Amniotic epithelial cell (primary cell): ENCODE measurements at places on chromosomes 4 and X.
A peak's percentile ranks its signal among the peaks of the same experiment; 100 is the strongest.

GRCh38 chrX:310621-311155 is 7.9 kb downstream of the GTPBP6 start:
- no peak for DNase-seq

DNA sequence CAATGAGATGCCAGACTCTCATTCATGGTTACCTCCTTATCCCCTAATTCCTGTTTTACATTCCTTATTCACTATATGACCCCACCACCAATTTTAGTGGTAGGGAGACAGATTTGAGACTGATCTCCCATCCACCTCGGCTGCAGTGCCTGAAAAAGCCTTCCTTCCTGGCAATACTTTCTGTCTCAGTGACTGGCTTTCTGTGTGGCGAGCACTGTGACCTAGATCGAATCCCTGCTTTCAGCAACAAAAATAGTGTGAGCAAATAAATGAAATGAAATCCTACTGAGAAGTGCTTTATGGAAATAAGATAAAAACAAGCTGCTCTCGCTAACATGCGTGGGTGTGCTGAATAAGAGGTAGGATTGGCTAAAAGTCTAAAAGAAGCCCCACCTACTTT is 165.3 kb downstream of the GPM6A start:
- DNase-seq = no peak

DNA sequence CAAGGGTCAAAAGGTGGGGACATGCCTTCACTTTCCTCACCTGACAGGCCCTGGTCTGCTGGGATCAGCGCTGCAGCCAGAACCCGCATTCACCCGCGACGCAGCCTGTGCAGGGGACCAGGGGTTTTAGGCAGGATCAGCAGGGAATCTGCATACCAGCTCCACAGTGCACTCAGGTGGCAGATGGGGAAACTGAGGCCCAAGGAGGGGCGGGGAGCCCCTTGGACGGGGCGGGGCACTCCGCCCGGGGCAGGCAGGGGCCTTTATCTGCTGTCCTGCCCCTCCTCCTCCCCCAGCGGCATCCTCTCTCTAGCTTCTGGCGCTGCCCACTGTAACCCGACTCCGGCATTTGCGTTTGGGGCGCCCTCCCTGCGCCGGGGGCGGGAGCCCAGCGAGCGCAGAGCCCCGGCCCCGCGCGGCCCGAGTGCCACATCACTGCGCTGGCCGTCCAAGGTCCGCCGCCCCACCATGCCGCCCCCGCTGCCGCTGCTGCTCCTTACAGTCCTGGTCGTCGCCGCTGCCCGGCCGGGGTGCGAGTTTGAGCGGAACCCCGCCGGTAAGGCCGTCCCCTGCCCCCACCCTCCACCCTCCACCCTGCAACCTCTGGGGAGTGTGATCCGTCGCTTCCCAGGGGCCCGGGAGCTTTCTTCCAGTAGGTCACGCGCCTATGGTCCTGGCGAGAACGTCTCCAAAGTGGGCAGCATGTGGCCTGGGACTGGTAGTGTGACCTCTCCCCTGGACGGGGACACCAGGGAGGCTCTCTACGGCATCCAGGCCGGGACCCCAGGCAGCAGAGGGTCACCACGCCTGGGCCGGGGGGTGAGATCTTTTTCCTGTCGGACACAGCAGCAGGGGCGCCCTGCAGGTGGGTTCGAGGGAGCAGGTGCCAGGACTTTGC is at the start of gene CPZ:
Gene CPZ, plus strand, starts transcription at position 400 of the 898 bp plus-strand sequence. Its CDS starts 69 bp downstream, at position 469.
- DNase-seq = peak; percentile 21

GRCh38 chrX:332916-333610 is 14.5 kb upstream of the GTPBP6 start:
- DNase-seq = no peak

GRCh38 chr4:48375651-48376304 is 34.4 kb downstream of the SLAIN2 start:
- peak; percentile 85 for DNase-seq

- DNase-seq = no peak
These were observed 1332.5 kb downstream of the FSTL5 start for GRCh38 chr4:160831165-160831922.

DNA sequence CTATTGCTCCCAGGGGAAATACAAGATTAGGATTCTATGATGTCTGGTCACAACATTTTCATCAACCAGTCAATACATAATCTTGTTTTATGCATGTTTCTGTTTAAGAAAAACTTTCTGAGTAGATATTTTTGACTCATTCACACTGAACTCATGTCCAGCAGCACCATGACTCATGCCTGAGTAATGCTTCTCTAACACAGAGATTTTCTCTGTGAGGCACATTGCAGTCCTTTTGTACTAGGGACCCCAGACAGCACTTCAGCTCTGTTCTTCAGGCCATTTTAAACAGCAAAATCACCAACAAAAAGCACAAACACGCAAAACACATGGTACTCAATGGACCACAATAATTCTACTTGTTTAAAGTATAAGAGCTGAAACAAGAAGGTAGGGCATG is 83.6 kb downstream of the MXRA5 start:
- DNase-seq = peak; percentile 83
